ENCODE measurements at places on chromosomes 1 and 21. TPM values are rescaled to one million over a fixed set of nuclear protein-coding genes. Genes with fewer than 3 reads are reported as not detected.

GRCh38 chr1:7481194-7481593, 289.9 kb upstream of the VAMP3 start:
- DNase-seq, result no peak

GRCh38 chr1:208598021-208598420, 353.8 kb upstream of the PLXNA2 start:
- DNase-seq, result no peak

DNA sequence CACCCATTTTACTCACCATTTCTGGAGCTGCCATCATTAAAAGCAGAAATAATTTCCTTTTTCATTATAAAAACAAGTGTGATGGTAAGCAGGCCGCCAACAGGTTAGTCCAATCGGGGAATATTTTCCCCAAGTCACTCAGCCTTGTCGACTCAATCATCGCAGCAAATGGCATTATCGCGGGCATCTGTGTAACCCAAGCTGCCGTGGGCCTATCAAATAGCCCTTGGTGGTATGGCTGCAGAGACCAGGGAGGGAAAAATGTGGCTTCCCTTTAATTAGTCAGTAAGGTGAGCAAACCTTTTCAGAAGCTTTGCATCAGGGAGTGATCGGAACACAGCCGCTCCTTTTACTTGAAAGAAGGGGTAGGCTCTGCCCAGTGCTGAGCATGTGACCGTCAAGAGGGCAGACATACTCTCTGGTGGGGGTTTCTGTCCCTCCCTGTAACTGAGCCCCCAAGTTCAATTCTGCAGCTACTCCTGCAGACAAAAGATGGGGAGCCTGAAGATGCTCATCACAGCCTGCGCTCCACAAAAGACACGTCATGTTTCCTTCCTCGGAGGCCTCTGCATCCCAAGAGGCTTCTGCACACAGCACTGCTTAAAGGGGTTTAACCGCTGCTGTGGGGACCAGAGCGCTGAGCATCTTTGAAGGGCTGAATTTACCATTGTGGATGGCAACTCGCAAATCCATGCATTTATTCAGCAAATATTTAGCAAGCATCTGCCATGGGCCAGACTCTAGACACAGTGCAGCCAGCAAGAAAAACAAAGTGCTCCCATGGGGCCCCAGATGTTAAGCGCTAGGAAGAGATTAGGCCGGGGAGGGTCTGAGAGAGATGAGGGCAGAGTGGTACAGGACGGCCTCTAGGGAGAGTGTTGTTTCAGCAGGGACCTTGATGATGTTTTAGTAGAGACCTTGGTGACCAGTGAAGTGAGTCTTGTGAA, 1.2 kb upstream of the TMPRSS3 start:
- DNase-seq, result no peak

GRCh38 chr1:89464008-89464407, 60.6 kb upstream of the LRRC8B start:
- DNase-seq, result no peak

GRCh38 chr1:50023292-50024159, at the start of gene AGBL4:
Gene AGBL4, minus strand, starts transcription at chr1:50023954.
- peak; percentile 58 for DNase-seq

- no peak for DNase-seq
Measured at GRCh38 chr1:3581296-3582036, 29.8 kb downstream of the MEGF6 start.

GRCh38 chr1:107019166-107019565, 37.3 kb upstream of the PRMT6 start:
- no peak for DNase-seq

- DNase-seq, result no peak
Measured at GRCh38 chr1:7350804-7351203, 420.3 kb upstream of the VAMP3 start.

- peak; percentile 42 for DNase-seq
Measured at GRCh38 chr1:2583871-2584351, 2.7 kb upstream of the PRXL2B start.

DNA sequence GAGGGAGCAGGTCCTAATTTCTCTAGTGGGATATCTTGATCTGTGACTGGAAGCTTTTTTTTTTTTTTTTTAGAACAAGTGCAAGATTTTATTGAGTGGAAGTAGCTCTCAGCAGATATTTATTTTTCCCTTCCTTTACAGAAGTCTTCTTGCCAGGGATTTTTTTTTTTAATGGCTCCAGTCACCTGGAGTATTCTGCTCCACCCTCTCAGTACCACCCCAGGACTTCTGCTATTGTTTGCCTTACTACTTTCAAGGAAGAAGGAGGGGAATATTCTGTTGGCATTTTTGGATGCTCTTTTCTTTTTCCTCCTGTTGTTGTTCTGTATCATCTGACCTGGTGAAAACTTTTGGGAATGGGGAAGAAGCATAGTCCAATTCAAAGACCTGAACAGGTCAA, 23.1 kb upstream of the CYP2J2 start:
- no peak for DNase-seq

GRCh38 chr21:36929622-36930021, 36.8 kb downstream of the HLCS start:
- peak; percentile 68 for DNase-seq

DNA sequence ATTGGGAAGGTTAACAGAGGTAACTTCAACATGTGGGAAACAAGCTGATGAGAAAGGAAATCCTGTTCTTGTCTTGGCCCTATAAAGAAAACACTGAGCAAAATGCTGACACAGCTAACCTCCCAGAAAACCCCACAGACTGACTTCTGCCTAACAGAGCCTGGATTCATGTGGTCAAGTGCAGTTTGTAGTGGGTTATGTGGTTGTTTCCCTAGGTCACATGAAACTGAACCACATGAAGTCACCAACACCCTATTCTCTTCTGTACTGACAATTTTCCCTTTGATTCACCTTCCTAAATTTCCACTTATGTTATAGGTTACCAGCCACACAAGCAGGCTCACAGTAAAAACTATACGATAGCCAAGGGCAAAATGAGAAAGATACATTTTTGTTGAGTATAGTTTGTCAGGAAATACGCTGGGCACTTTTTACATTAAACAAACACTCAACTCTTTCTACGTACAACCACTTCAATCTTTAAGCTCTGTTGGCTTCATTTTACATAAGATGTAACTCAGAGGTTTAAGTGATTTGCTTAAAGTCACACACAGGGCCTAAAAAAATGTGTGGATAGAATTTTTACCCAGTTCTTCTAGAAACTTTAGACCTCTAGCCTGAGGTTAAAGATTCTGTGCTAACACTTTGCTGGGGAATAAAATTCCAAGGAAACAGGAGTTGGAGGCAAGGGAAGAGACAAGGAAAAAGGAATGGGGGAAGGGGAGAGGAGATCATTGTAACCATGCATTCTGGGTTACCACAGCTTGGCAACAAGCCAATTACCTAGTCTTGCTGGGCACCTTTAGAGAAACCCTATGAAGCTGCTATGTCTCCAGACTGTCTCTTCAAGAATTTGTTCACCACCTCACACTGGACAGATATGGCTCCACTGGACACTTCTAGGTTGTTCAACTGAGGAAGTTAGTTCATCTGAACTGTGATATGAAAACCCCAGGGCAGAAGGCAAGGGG, 601.6 kb upstream of the USP24 start:
- no peak for DNase-seq

GRCh38 chr21:26877018-26877417, 31.8 kb upstream of the ADAMTS1 start:
- no peak for DNase-seq

Gene CFAP57
- 0.14 TPM for total RNA-seq

Gene FMN2
- 3.5 TPM for total RNA-seq

Gene PTGFR
- total RNA-seq, result 1.0 TPM

Gene AIM2
- 0.29 TPM for total RNA-seq

Gene DNAH14
- 20.1 TPM for total RNA-seq

Gene TCHHL1
- not detected for total RNA-seq

All from pancreas (tissue), 10 donors.